Naive B cell (primary cell): ENCODE measurements at places on chromosomes 2 and 18.

GRCh38 chr18:13614641-13615288 lies 111.6 kb downstream of the FAM210A start:
- H3K27ac ChIP-seq = peak overlapping the region; percentile 99
- peak overlapping the region; percentile 91 for H3K4me3 ChIP-seq

DNA sequence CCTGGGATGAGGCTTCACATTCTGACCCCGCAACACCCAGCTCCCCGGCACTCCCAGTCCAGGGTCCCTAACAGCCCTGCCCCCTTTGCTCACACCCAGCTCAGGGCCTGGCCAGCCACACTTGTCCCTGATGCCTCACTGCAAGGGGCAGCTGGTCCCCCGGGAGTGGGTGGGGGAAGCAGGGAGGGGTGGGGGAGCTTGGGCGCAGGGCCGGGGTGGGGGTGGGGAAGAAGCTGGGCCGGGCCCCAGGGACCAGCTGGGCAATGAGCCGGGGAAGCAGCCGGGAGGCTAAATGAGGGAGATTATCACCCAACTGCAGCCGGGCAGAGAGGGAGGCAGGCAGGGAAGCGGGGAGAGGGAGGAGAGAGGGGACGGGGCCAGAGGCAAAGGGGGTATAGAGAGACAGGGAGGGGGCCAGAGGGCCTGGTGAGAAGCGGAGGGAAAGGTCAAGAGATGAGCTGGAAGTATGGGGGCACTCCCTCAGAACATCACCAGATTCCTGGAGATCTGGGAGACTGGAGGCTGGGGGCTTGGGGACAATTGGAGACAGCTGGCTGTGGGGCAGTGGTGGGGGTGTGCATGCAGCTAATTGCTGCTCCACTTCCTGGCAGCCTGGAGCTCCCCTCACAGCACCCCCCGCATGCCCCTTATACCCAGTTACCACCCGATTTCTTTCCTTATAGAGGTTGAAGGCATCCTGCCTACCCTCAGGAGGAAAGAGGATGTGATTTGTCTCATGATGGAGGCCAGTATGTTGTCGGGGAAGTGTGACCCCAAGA lies 2.5 kb upstream of the ASIC4 start:
- peaks cover 23% of the 10 kb centered on the region for H3K36me3 ChIP-seq
- peak overlapping the region; percentile 66 for H3K4me3 ChIP-seq
- no peak for DNase-seq
- H3K27ac ChIP-seq = no peak overlapping the region

GRCh38 chr2:14513903-14514302 lies 118.6 kb upstream of the LRATD1 start:
- H3K36me3 ChIP-seq = no peaks in the 10 kb centered on the region
- no peaks in the 10 kb centered on the region for H3K4me1 ChIP-seq
- H3K27me3 ChIP-seq = no peaks in the 10 kb centered on the region
- H3K4me3 ChIP-seq = no peak overlapping the region
- DNase-seq = no peak

DNA sequence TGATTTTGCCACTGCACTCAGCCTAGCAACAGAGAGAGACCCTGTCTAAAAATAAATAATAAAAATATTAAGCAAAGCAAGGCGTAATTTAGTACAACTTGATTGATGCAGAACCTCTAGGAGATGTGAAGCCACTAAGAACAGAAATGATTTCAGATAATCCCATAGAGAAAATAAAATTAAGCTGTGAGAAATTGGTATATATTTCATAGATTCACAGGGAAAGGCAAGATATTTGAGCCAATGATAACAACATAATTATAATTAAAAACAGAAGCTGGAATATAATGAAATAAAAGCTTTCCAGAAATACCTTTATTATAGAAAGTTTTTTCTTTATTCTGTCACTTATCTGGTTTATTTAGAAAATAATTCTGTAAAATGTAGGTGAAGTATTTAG lies 88.9 kb upstream of the GULP1 start:
- H3K4me3 ChIP-seq = no peak overlapping the region
- no peaks in the 10 kb centered on the region for H3K36me3 ChIP-seq
- H3K27me3 ChIP-seq = no peaks in the 10 kb centered on the region
- no peak overlapping the region for H3K27ac ChIP-seq
- H3K4me1 ChIP-seq = no peaks in the 10 kb centered on the region

- H3K4me3 ChIP-seq = no peak overlapping the region
- no peaks in the 10 kb centered on the region for H3K4me1 ChIP-seq
- no peaks in the 10 kb centered on the region for H3K36me3 ChIP-seq
- H3K27ac ChIP-seq = no peak overlapping the region
These were observed 227.6 kb upstream of the HNRNPA3 start for GRCh38 chr2:176984987-176985386.

- H3K27me3 ChIP-seq = peaks cover 11% of the 10 kb centered on the region
- no peak overlapping the region for H3K4me3 ChIP-seq
- DNase-seq = no peak
These were observed 218.2 kb upstream of the RAB12 start for GRCh38 chr18:8391068-8391467.

DNA sequence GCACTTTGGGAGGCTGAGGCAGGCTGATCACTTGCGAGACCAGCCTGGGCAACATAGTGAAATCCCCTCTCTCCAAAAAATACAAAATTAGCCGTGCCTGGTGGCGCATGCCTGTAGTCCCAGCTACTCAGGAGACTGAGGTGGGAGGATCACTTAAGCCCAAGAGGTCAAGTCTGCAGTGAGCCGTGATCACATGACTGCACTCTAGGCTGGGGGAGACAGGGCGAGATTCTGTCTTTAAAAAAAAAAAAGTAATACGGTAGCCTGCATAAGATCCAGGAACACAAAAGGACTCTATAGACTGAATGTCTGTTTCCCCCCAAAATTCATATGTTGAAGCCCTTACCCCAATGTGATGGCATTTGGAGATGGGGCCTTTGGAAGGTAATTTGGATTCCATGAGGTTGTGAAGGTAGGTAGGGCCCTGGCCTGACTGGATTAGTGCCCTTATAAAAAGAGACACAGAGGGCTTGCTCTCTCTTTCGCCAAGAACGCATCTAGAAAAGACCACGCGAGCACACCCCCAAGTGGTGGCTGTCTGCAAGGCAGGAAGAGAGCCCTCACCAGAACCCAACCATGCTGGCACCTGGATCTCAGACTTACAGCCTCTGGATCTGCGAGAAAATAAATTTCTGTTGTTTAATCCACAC lies 17.0 kb downstream of the MBOAT2 start:
- DNase-seq = no peak
- H3K4me1 ChIP-seq = peaks cover 13% of the 10 kb centered on the region
- no peaks in the 10 kb centered on the region for H3K27me3 ChIP-seq

GRCh38 chr2:144464730-144465129 lies 55.2 kb downstream of the ZEB2 start:
- peaks cover 7% of the 10 kb centered on the region for H3K36me3 ChIP-seq
- H3K4me1 ChIP-seq = peaks cover 50% of the 10 kb centered on the region
- no peak for DNase-seq

GRCh38 chr2:39497082-39497801 lies 60.2 kb upstream of the MAP4K3 start:
- H3K27ac ChIP-seq = no peak overlapping the region
- no peak overlapping the region for H3K4me3 ChIP-seq
- DNase-seq = no peak
- no peaks in the 10 kb centered on the region for H3K36me3 ChIP-seq

DNA sequence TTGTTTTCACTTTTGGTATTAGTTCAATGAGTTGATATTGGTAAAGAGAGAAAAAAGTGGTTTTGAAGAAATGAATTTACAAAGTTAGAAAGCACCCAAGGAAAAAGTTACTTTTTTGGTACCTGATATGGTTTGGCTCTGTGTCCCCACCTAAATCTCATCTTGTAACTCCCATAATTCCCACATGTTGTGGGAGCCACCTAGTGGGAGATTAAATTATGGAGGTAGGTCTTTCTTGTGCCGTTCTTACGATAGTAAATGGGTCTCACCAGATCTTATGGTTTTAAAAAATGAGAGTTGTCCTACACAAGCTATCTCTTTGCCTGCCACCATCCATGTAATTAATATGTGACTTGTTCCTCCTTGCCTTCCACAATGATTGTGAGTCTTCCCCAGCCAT lies 965.6 kb upstream of the NRXN1 start:
- no peaks in the 10 kb centered on the region for H3K4me1 ChIP-seq
- no peak overlapping the region for H3K4me3 ChIP-seq
- no peaks in the 10 kb centered on the region for H3K36me3 ChIP-seq
- H3K27ac ChIP-seq = no peak overlapping the region
